ENCODE measurements at places on chromosomes 11 and 22.

GRCh38 chr11:3641701-3642070 lies at the start of gene ART5:
ART5 (minus strand) TSS chr11:3641992; CDS start chr11:3641862, 130 bp downstream.
- DNase-seq, result no peak

GRCh38 chr11:783581-784015 lies 6.3 kb downstream of the CEND1 start:
- DNase-seq, result no peak

DNA sequence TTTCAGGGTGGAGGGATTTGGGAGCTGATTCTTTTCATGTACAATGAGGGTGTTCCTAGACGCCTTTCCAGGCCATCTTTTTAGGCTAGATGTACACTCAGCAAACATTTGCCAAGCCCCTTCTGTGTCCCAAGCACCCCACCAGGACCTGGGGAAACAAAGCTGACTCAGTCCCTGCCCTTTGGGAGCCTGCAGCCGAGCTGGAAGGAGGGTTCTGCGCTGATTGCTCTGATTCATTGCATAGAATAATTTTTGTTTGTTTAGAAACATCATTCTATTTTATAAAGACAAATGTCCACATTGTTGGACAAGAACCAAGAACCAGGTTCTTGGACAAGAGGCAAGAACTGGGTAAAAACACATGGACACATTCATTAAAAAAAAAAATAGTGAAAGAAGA lies 16.7 kb downstream of the TP53AIP1 start:
- DNase-seq, result no peak

DNA sequence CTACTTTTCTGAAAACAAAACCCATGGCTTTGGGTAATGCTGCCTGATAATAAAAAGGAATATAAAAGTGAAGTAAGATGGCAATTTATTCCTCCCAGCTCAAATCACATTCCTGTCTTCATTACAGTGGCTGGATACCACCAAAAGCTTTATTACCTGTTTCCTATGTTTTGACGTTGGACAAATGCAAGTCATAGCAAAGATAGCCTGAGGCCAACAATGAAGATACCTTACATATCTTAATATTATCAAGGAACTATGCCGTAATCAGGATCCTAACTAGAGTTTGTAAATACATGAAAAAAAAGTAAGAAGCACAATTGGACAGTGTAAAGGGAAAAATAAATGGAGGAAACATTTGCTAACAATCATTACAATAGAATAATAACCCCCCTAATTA lies 202.4 kb downstream of the SOX6 start:
- DNase-seq, result no peak

- no peak for DNase-seq
These were observed 246.6 kb upstream of the PLET1 start for GRCh38 chr11:112507281-112507680.

DNA sequence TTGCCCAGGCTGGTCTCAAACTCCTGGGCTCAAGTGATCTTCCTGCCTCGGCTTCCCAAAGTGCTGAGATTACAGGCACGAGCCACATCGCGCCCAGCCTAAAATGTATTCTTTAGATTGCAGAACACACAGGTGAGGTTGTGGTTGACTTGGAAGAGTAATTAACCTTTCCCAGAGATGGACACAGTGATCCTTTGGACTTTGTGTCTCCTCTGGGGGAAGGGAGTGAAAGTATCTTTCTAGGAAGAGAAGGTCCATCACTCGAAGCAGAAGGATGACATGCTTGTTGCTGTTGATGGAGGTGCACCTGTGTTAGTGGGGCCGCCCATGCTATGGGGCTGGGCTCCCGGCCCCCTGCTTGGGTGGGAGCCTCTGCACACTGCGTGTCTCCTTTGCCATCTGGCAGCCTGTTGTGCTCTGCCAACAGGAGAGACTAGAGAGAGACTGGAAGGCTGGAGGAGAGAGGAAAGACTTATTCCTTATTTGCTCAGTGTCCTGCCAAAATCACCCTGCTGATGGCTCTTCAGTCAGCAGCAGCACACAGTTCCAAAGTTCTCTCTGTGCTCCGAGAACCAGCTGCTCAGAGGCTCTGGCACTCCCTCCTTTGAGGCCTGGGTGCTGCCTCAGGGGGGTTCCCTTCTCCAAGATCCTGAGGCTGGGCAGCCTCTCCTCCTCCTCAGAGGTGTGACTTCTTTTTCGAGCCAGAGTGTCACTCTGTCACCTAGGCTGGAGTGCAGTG lies 33.1 kb upstream of the CYB5R3 start:
- no peak for DNase-seq

DNA sequence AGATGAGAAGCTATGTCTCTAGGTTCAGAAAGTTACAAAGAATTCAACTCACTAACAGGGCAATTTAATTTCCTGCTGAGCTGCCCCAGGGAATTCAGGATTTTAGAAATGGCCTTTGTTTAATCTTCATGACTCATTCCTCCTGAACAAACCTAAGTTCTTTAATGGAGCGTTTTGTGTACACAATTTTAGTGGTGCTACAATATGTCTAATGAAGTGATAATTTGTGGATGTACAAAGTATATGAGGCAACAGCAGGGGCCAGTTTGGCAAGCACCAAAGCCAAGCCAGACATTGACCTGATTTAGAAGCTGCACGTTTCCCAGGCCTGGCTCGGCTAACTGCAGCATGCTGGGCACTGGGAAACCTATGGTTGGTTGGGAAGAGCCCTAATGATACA lies 34.4 kb upstream of the HEPHL1 start:
- no peak for DNase-seq

DNA sequence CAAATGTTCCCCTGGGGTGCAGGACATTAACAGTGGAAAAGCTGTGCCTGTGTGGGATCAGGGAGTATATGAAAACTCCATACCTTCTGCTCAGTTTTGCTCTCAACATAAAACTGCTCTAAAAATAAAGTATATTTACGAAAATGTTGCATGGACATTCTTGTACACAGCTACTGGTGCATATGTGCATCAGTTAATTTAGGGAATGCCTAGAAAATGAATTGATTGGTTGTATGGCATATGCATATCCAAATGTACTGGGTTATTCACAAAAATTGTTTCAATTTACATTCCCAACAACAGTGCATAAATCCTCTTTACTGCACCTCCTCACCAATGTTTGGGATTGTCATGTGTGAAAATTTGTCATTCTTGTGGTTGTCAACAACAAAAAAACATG lies 251.1 kb upstream of the MPPED2 start:
- DNase-seq, result no peak
